ENCODE measurements at places on chromosomes 12 and 14.

DNA sequence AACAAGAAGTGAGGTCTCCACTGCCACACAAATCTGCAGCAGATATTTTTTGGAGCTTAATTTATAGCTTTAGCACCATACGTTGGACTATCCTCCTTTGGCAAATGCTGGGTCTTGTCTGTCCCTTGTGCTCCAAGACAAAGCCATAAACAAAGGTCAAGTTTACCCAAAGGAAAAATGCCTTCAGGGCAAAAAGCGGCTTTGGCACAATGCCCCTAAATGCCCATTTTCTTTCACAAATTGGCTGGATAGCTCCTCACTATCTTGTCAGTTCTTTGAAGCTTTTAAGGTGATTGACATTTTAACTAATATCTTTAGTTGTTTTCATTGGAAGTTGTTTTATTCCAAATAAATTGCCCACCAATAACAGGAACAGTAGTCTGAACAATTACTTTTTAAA lies 59.6 kb downstream of the EML5 start:
- no peaks in the 10 kb centered on the region for H3K27me3 ChIP-seq
- H3K4me1 ChIP-seq = no peaks in the 10 kb centered on the region
- H3K27ac ChIP-seq = no peak overlapping the region
- no peaks in the 10 kb centered on the region for H3K36me3 ChIP-seq
- no peak for DNase-seq

DNA sequence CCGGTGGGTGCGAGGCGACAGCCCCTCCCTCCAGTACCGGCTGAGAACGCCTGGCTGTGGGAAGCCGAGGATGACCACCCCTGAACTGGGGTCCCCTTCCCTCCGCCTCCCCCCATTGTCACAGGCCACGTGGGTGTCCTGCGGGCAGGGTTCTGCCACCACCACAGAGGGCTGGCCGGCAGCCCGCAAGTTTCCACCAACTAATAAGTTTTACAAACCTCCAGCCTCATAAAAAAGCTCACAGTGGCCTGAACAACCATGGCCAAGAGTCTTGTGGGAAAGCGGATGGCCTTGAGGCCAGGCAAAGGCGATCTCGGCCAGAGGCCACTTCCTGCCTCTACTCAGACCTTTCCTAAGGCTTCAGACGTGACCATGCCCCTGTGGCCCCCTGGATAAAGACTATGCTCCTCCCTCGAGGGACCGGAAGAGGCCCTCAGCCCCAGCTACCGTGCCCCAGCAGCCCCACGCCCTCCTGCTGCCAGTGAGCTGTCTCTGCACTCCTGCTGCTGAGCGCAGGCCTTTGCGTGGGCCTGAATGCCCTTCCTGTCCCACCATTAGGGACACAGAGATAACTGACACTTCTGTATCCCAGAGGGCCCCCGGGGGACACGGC lies 46.1 kb upstream of the DLK1 start:
- peak; percentile 72 for DNase-seq
- peaks cover 55% of the 10 kb centered on the region for H3K4me1 ChIP-seq
- H3K27ac ChIP-seq = no peak overlapping the region

DNA sequence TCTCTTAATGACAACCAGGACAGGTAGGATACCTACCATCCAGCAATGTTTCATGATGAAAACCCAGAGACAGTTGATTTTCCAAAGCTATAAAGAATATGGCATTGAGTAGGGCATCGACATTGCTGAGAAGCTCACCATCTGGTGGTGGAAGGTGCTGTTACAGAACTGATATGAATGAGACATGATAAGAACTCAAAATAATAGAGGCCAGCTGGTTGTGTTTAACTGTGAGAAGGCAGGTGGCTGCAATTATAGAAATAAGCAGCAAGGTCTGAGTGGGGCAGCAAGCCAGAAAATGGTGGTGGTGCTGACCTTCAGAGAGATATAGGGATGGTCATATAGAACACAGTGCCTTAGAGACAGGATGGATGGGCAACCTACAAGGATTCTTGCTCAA lies 449.7 kb downstream of the BTG1 start:
- no peaks in the 10 kb centered on the region for H3K27me3 ChIP-seq
- H3K4me3 ChIP-seq = no peak overlapping the region
- no peaks in the 10 kb centered on the region for H3K36me3 ChIP-seq
- no peak for DNase-seq
- H3K27ac ChIP-seq = no peak overlapping the region

- DNase-seq = no peak
- peaks cover 4% of the 10 kb centered on the region for H3K4me1 ChIP-seq
- H3K4me3 ChIP-seq = no peak overlapping the region
- no peaks in the 10 kb centered on the region for H3K27me3 ChIP-seq
- no peak overlapping the region for H3K27ac ChIP-seq
- peaks cover 10% of the 10 kb centered on the region for H3K36me3 ChIP-seq
Observed at GRCh38 chr12:42208574-42208973, 29.5 kb downstream of the YAF2 start.

- H3K27me3 ChIP-seq = peaks cover 25% of the 10 kb centered on the region
- H3K4me3 ChIP-seq = no peak overlapping the region
- H3K36me3 ChIP-seq = no peaks in the 10 kb centered on the region
- H3K27ac ChIP-seq = no peak overlapping the region
- no peaks in the 10 kb centered on the region for H3K4me1 ChIP-seq
Observed at GRCh38 chr12:52672321-52672933, 7.8 kb downstream of the KRT1 start.

DNA sequence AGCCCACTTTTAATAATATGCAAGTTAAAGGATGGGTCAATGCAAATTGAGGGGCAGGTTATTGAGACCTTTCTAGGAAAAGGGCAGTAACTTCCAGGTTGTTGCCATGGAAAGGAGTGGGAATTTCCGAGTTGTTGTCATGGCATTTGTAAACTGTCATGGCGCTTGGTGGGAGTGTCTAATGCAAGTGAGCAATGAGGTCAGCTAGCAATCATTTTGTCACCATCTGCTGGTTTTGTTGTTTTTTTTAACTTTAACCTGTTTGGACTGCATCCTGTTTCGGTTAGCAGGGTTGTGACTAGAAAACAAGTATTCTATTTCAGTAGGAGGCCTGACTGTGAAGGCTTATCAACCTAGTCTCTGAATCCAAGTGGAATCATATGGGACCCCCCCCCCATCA lies 85.8 kb upstream of the TSPAN11 start:
- no peaks in the 10 kb centered on the region for H3K4me1 ChIP-seq
- H3K27me3 ChIP-seq = no peaks in the 10 kb centered on the region
- no peak overlapping the region for H3K27ac ChIP-seq
- no peaks in the 10 kb centered on the region for H3K36me3 ChIP-seq
- H3K4me3 ChIP-seq = no peak overlapping the region

DNA sequence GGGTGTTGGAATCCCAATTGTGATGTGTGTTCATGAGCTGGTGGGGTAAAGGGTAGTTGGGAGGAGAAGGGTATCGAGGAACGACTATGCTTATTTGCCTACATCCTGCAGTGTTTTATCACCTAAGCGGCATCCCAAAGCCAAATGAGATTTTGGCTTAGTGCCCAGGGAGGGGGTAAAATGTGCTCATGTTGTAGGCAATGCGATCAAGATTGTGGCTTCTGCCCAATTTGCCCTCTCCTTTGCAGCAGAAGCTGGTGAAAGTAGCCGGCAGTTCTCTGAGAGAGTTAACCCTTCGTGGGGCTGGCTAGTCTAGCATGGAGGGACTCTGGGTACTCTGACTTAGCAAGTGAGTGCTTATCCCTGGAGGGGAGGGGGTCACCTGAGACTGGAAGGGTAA lies 753 bp downstream of the RPH3A start:
- H3K36me3 ChIP-seq = no peaks in the 10 kb centered on the region
- no peak for DNase-seq
- no peak overlapping the region for H3K27ac ChIP-seq

DNA sequence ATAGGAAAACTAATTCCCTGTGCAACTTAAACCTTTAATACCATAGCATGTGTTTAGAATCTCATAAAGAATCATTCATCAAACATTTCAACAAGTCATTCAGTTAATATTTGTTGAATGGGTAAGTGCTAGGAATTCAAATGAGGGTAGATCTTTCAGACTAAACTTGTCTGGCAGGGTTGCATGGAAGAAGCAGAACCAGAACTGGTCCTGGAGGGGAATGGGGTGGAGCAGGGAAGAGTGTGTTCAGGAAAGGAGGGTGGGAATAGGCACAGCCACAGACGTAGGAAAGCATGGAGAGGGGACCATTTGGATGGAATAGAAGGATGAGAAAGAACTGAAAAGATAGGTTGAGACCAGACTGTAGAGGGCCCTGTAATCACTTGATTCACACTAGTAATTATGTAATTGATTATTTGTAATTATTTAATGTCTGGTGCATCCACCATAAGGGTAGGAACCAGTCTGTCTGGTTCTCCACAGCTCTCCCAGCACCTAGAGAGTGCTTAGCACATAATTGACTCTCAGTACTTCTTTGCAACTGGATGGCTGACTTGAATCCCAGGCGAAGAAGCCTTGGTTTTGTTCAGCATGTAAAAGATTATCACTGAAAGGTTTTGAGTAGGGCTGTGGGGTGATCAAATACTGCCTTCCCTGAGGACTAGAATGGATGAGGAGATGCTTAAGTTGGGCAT lies 3.0 kb upstream of the MAP3K9 start:
- no peak for DNase-seq
- no peak overlapping the region for H3K27ac ChIP-seq
- H3K4me1 ChIP-seq = peaks cover 4% of the 10 kb centered on the region

DNA sequence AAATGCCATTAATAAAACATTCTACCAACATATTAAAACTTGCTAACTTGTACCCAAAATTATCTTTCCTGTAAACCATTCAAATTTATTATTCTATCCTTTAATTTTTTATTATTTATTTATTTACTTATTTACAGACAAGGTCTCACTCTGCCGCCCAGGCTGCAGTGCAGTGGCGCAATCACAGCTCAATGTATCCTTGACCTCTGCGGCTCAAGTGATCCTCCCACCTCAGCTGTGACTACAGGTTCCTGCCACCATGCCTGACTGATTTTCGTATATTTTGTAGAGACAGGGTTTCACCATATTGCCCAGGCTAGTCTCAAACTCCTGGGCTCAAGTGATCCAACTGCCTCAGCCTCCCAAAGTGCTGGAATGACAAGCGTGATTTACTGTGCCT lies 20.4 kb upstream of the LIN7A start:
- no peak overlapping the region for H3K27ac ChIP-seq
- H3K36me3 ChIP-seq = no peaks in the 10 kb centered on the region
- H3K4me3 ChIP-seq = no peak overlapping the region
- DNase-seq = no peak
- no peaks in the 10 kb centered on the region for H3K27me3 ChIP-seq
- no peaks in the 10 kb centered on the region for H3K4me1 ChIP-seq

DNA sequence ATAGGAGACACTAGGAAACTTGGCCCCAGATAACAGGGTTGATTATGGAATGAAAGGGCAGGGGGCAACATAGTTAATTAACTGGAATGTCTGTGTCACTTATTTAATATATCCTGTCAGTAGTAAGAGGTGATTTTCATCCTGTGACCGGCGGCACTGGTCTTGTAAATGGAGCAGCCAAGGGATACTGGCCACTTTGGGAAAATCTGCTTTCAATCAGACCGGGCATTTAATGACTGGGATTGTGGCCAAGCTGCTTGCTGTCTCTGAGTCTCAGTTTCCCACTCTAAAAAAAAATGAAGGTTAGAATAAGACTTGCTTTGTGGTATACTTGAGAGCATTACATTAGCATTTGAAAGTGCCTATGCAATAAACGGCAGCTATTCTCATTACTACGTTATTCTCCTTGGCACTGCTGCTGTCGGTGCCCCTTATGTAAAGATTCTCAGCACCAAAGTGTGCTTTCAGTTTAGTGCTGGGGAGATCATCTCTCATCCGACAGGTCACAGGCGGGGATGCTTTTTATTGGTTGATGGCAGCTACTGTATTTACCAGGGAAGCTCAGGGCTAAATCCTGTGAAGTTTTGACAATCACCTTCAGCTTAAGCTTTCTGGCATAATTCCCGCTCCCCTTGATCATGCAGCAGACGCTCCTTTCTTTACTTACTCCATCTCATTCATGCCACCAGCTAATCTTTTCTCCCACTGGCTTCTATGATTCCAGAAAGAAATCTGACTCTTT lies 162.1 kb downstream of the ESRRB start:
- no peak overlapping the region for H3K4me3 ChIP-seq
- H3K27me3 ChIP-seq = peaks cover 5% of the 10 kb centered on the region
- H3K4me1 ChIP-seq = no peaks in the 10 kb centered on the region
- no peak for DNase-seq
- H3K27ac ChIP-seq = no peak overlapping the region
- no peaks in the 10 kb centered on the region for H3K36me3 ChIP-seq

DNA sequence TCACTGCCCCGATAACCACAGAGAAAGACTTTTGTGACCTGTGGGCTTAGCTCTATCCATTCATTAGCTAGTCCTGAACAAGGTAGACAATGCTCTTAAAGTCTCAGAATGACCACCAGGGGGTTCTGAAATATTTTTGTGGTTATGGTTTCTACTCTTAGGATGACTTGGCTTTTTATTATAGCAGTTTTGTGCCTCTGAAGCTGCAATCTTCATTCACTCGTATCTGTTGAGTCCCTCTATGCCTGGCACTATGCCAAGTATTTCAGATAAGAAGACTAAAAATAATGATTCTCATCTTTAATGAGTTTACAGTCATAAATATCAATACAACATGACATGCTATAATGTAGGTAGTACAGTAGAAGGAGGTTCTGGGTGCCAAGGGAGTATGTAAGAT lies 130.8 kb upstream of the TRHDE start:
- H3K4me3 ChIP-seq = no peak overlapping the region
- DNase-seq = no peak
- no peaks in the 10 kb centered on the region for H3K36me3 ChIP-seq
- H3K4me1 ChIP-seq = no peaks in the 10 kb centered on the region

DNA sequence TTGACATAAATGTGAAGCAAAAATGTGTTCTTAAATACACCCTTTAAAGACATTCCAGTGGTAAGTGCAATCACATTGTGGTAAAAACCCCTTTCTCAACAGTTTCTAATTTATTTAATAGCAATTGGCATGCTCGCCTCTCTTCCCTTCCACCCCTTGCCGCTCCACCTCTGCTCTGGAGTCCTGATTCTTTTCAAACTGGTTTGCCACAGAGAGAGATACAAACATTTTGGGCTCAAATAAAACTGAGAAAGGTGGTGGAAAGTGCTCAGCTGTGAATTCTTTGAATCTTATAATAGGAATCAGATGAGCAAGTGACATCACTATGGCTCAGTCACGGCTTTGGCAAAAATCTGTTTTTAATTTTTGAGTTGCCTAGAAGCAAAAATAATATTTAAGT lies 993.9 kb downstream of the GALC start:
- H3K27ac ChIP-seq = no peak overlapping the region
- H3K27me3 ChIP-seq = no peaks in the 10 kb centered on the region
- DNase-seq = no peak
- no peaks in the 10 kb centered on the region for H3K36me3 ChIP-seq

- H3K4me3 ChIP-seq = no peak overlapping the region
- no peaks in the 10 kb centered on the region for H3K27me3 ChIP-seq
- H3K4me1 ChIP-seq = no peaks in the 10 kb centered on the region
- DNase-seq = no peak
Observed at GRCh38 chr12:90393652-90394051, 561.3 kb downstream of the CCER1 start.
